CD4-positive, alpha-beta T cell treated with Interleukin-4 for 4 hours (primary cell): ENCODE measurements at places on chromosomes 5 and 9.

GRCh38 chr9:36924757-36925432, 109.2 kb downstream of the PAX5 start:
- no peak for DNase-seq

GRCh38 chr9:99172124-99173091, 49.3 kb downstream of the ALG2 start:
- no peak for DNase-seq

DNA sequence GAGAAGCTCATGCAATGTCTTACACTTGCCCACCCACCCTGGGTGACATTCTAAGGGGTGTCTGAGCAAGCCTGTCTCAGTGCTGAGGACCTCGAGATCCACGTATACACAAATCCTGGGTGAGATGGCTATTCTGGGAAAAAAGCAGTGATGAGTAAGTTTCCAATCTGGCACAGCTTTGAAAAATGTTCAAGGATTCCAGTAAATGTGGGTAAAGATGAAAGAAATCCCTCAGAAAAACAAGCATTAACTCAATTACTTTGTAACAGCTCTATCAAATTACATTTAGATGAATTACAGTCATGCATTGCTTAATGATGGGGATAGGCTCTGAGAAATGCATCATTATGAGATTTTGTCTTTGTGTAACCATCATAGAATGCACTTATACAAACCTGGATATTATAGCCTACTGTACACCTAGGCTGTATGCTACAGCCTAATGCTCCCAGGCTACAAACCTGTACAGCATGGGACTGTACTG, 26.9 kb downstream of the GOLM1 start:
- no peak for DNase-seq

DNA sequence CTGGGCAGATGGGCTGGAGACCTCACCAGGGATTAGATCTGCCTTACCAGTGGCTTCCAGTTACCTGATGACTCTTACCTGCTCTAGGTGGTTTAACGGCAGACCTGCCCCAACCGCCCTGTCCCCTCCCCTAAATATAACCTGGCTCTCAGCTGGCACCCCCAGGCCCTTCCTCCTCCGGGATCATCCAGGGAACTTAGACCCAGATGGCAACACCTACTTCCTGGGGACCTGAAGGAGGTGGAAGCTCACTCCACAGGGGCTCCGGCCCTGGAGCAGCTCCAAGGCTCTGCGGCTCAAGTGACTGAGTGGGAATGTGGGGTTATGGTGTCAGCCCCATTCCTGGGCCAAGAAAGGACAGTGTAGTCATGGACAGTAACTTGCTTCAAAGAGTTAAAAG, 130.4 kb downstream of the OLFM1 start:
- no peak for DNase-seq

- DNase-seq = no peak
Measured at GRCh38 chr9:70635790-70636189, 221.3 kb upstream of the KLF9 start.

- DNase-seq = no peak
Measured at GRCh38 chr9:136995772-136996311, 526 bp downstream of the CLIC3 start.

DNA sequence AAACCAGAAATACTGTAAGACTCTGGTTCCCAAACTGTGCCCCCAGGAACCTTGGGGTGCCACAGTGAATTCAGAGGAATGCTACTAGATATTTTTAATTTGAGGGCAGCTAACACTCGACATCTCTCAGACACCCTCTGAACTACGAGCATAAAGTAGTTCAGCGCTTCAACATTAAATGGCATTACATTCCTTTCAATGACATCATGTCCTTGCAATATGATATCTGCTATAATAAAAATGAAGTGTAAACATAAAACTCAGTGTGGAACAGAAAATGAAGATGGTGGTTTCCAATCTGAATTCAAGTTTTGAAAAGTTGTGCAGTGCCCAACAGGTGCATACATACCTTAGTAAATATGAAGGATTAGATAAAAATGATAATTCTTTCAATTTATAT, 116.1 kb downstream of the LPAR1 start:
- no peak for DNase-seq

GRCh38 chr5:112025757-112026156, 268.8 kb upstream of the NREP start:
- DNase-seq = no peak

DNA sequence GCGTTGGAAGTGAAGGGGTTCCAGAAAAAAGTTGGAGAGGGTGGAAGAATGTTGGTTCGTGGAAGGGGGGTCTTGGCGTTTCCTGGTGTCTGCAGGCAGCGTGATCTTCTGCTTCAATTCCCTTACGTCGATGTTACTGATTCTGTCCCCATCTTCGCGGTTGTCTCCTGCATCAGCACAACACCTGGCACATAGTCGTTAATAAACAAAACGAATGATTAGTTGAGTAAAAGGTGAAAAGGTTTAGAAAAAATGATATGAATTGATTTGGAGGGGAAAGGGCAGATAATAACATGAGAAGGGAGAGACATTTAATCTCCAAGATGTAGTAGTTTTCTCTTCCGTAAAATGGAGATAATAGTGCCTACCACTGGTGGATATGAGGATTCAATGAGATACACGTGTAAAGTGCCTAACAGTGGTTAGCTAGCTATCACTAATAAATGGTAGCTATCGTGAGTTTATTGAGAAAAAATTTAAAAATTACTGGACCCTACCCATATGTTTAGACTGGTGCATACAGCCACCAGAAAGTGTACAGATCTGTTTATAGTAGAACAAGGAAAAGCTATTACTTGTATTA, 556 bp downstream of the MTREX start:
- DNase-seq = peak; percentile 30

GRCh38 chr5:92402956-92403702, 1020.0 kb upstream of the ARRDC3 start:
- DNase-seq = no peak

DNA sequence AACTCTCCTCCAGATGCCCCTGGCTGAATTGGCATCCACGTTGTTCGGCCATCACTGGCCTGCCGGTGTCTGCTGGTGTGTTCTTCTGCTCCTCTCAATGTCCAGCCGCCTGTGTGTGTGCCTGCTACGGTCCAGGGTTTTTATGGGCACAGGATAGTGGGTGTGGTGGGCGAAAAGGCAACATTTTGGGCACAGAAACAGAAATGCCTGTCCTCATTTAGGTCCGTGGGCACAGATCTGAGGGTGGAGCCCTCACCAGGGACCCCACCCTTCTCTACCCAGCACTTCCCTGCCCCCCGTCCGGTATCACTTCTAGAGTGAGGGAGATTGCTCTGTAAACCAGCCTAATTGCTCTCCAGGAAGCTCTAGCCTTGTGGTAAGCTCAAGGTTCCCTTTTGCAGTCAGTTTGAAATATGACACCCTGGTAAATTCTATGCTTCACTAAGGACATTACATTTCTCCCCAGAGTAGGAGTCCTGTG, 410.1 kb downstream of the MAT2B start:
- no peak for DNase-seq

- DNase-seq = no peak
Measured at GRCh38 chr5:134053314-134053839, 48.6 kb upstream of the VDAC1 start.

GRCh38 chr9:134185536-134186011, 21.2 kb upstream of the RNU6ATAC start:
- peak; percentile 41 for DNase-seq

DNA sequence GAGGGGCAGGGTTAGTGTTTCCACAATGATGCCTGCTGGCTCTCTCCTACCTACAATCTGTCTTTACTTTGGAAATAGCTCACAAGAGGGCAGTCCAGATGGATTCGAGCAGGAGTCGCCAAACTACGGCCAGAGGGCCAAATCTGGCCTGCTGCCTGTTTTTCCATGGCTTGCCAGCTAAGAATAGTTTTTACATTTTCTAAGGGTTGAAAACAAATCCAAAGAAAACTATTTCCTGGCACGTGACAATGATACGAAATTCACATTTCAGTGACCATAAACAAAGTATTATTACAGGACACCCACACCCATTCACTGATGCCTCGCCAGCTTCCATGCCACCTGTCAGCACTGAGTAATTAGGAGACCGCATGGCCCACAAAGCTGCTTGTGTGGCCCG, 162.9 kb upstream of the WWC1 start:
- no peak for DNase-seq

- no peak for DNase-seq
Measured at GRCh38 chr9:121825031-121825691, 173.7 kb downstream of the DAB2IP start.

GRCh38 chr5:115319007-115319406, 22.6 kb upstream of the CCDC112 start:
- no peak for DNase-seq

GRCh38 chr5:45410304-45410995, 285.7 kb downstream of the HCN1 start:
- DNase-seq = no peak

DNA sequence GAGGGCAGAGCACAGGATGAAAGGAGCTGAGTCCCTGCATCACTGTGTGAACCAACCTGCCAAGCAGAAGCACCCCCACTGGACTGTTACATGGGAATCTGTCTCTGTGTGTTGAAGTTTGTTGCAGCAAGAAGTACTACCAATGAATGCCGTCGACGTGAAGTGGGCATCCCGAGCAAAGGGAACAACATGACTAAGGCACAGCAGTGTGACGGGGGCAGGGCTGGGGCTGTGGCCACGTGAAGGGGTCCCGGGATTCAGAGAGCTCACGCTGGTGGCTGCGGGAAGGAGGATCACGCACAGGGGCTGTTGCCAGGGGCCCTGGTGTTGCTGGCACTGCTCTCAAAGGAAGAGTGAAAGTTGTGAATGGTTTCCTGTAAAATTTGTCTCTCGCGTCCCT, 27.5 kb upstream of the GABBR2 start:
- DNase-seq = no peak

DNA sequence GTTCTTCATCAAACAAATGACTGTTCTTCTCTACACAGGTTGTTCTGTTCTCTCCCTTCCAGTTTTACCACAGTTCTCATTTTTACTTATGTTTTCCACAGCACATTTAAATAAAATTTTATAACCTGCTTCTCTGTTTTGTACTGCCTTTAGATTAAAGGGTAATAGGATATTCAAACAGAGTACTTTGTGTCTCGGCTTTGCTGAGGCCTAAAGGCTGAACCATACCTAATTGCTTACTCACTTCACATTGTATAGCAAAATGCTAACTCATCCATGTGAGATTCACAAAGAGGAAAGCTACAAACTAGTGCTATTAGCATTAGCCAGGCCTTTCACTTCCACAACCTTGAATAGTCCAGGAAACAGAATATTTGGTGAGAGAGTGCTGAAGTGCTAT, 200.3 kb downstream of the TRPM3 start:
- DNase-seq = no peak

GRCh38 chr5:11724940-11725339, 179.3 kb downstream of the CTNND2 start:
- DNase-seq = no peak

- no peak for DNase-seq
Measured at GRCh38 chr9:110583237-110583636, 3.7 kb upstream of the SVEP1 start.

- DNase-seq = no peak
Measured at GRCh38 chr5:108387758-108388157, 5.9 kb upstream of the FBXL17 start.

DNA sequence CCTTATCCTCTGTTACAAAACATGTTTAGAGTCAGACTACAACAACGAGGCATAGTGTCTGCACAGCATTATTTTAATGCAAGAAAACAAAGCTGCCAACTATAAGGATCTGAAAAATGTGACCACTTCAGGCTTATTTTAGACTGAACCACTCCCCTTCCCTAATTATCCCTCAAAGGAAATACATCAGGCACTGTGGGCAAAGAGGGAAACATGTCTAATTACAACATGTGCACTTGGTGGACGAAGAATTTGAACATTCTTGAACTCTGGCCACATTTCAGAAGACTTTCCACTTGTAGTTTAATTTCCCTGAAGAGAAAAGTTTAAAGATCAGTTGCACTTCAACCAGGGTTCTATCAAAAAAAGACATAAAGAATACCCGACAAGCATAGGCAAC, 3.8 kb downstream of the MTMR12 start:
- DNase-seq = no peak

DNA sequence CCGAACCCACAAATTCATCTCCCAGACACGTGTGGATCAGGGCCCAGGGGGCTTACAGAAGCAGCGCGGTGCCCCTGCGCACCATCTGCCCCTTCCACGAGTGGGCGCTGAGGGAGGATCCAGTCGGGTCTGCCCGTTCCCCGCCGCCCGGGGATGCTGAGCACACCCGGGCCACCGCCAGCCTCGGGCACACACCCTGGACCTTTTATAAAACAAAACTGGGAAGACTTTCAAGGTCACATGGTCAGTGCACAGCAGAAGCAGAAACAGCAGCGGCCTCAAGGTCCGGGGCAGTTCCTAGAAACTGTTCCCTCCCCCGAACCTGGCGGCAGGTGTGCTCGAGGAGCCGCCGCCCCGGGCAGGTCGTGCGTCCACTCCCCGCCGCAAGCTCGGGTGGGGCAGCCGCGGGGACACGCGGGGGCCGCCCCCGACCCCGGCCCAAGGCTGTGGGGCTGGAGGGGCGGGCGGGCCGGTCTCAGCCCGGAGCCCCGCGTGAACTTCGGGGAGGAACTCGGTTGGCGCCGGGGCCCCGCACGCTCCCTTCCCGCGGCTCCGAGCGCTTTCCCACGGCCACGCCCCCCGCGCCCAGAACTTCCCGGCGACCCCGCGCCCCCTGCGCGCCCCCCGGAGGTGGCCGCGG, 633 bp upstream of the PPP1R26 start:
- DNase-seq = no peak

DNA sequence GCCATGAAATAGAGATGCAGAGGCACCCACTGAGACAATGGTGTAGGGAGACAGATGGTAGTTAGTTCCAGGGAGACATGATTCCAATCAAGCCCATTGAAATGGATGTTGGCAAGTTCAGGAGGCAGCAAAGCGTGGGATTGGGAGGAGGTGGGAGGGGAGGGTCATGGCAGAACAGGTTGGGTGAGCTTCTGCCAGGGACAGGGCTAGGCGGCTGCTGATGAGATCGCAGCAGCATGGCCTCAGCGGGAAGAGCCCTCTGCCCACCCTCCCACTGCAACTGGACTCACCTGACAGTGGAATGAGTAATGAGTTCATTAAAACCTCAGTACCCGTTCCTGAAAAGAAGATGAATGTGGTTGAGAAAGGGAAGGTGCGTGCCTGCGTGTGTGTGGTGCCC, 418.2 kb downstream of the CDK5RAP2 start:
- no peak for DNase-seq

- no peak for DNase-seq
Measured at GRCh38 chr9:12859704-12860251, 85.0 kb downstream of the LURAP1L start.

DNA sequence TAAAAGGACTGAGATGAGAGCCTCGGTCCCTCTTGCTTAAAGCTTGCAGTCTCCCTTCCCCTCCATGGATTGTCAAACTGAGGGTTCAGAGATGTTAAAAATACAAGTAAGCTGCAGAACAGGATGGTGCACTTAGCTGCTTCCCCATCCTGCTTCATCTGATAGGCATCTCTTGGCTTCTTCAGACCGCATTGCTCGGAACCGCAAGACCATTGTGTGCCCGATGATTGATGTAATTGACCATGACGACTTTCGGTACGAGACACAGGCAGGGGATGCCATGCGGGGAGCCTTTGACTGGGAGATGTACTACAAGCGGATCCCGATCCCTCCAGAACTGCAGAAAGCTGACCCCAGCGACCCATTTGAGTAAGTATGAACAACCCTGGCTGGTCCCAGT, 65.5 kb upstream of the SAP30L start:
- DNase-seq = no peak

- no peak for DNase-seq
Measured at GRCh38 chr9:68507130-68507805, 33.4 kb downstream of the TMEM252 start.
